ENCODE measurements at places on chromosomes 7 and 10. TPM values are rescaled to one million over a fixed set of nuclear protein-coding genes. Genes with fewer than 3 reads are reported as not detected.

DNA sequence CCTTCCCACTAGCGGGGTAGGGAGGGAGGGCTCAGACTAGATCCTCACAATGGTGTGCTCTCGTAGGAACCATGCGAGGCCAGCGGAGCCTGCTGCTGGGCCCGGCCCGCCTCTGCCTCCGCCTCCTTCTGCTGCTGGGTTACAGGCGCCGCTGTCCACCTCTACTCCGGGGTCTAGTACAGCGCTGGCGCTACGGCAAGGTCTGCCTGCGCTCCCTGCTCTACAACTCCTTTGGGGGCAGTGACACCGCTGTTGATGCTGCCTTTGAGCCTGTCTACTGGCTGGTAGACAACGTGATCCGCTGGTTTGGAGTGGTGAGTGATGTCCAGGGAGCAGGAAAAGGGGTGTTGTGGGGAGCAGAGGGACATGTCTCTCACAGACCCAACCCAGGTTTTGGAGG, 5.6 kb downstream of the ZDHHC16 start:
- no peak for DNase-seq
- no peak overlapping the region for H3K27ac ChIP-seq
- no peak overlapping the region for H3K4me3 ChIP-seq
- peaks cover 14% of the 10 kb centered on the region for H3K4me1 ChIP-seq
- H3K27me3 ChIP-seq = no peaks in the 10 kb centered on the region

DNA sequence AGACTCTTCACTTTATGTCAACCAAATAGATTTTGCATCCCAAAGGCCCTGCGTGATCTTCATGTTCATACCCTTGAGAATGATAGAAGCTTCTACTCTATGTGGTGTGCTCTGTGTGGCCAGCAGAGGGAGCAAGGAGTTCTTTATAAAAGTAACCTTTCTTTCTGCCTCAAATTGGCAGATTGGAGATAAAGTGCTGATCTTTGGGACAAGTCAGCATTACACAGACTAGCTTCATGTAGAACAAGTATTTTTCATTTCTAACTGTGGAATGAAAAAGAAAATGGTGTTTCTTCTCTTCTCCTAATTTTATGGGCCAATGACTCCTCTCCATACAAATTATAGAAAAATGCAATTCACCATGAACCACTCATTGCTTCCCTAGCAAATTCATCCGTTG, 1214.1 kb downstream of the SORCS1 start:
- no peaks in the 10 kb centered on the region for H3K36me3 ChIP-seq
- H3K27ac ChIP-seq = no peak overlapping the region
- H3K4me1 ChIP-seq = 0 out of 2 replicates have a peak, but pooled peaks cover 5% of the 10 kb centered on the region
- 0 out of 2 replicates have a peak, but pooled peaks cover 11% of the 10 kb centered on the region for H3K27me3 ChIP-seq
- no peak overlapping the region for H3K4me3 ChIP-seq

GRCh38 chr10:75972491-75973276, 541.3 kb downstream of the LRMDA start:
- H3K27me3 ChIP-seq = peaks cover 19% of the 10 kb centered on the region
- no peak overlapping the region for H3K27ac ChIP-seq
- no peak overlapping the region for H3K4me3 ChIP-seq

GRCh38 chr10:131866673-131867072, 34.1 kb upstream of the PPP2R2D start:
- peaks cover 31% of the 10 kb centered on the region for H3K27me3 ChIP-seq
- no peak for DNase-seq
- H3K4me1 ChIP-seq = no peaks in the 10 kb centered on the region
- no peaks in the 10 kb centered on the region for H3K36me3 ChIP-seq

The SPAM1 gene
- total RNA-seq = not detected

The CPA4 gene
- total RNA-seq = 10.1 TPM

The NXPH1 gene
- not detected for total RNA-seq

Data from PC-3 (cell line).